ENCODE measurements at places on chromosomes 6 and 20.
A peak's percentile ranks its signal among the peaks of the same experiment; 100 is the strongest.

DNA sequence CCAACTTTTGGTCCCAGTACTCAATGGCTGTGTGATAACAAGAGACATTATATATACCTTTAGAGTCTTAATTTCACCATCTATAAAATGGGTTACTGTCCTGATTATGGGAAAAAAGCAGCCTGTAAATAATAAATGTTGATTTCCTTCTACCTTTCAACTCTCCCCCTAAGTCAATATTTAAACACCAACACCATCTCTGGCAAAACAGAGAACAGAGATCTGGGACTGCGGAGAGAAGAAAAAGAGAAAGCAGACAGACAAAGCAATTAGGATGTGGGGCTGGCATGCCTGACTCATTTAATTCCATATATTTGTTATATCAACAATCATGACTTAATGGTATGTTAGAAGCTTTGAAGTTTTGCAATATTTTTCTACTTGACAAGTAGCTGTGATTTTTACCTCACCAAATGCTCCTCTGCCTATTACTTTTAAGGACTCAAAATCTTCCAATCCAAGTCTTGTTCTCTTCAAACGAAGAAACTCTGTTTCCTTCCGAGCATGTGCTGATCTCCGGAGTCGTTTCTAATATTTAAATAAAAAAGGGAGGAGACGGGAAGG lies 23.3 kb downstream of the STK38 start:
- DNase-seq = no peak

GRCh38 chr6:52233975-52234823 lies 10.1 kb downstream of the IL17F start:
- no peak for DNase-seq

DNA sequence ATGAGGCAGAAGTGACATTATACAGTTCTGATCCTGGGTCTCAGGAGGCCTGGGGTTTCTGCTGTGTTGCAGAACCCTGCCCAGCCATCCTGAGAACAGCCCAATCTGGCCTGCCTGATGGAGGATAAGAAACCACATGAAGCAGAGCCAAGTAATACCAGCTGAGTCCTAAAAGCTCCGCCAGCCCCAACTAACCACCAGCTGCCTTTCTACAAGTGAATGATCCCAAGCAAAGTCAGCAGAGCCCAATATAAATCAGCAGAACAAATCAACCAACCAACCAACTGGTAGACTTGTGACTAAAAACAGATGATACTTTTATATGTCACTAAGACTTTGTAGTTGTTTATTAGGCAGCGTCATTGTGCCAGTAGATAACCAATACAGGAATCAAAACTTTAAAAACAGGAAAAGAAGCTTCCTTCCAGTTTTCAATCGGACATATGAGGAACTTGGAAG lies 52.1 kb downstream of the SNX5 start:
- DNase-seq = peak; percentile 76

DNA sequence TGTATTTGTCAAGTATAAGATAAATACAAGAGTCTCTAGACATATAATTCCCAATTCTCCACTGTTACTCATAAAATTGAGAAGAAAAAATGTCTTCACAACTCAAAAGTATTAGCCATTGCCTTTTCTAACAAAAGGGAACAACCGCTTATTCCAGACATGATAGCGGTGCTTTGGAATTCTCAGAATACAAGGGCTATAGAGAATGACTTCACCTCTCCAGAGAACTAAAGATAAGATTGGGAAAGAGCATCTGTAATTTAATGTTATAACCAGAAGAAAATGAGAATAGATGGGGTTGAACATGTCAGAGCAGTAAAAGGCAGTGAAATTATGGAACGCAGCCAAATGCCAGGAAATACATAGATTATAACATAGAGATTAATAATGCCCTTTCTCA lies 730.8 kb downstream of the C6orf118 start:
- DNase-seq = no peak

DNA sequence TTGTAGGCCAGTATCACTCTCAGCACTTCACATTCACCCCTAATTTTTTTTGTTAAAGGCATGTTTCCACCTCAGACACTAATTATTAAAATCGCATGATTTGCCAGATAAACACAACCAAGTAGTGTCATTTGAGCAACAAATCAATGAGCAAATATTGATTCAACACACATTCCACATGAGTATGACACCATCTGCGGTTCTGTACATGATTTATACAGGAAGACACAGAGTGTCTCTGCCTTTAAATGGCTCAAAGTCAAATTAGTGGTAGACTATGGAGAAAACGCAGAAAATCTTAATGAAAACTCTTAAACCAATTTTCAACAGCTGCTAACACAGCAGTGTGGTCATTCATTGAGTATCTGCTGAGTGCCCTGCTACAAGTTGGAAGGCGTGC lies 300.2 kb downstream of the SOX4 start:
- no peak for DNase-seq

GRCh38 chr6:32111424-32112066 lies 2.4 kb upstream of the TNXB start:
- DNase-seq = no peak

DNA sequence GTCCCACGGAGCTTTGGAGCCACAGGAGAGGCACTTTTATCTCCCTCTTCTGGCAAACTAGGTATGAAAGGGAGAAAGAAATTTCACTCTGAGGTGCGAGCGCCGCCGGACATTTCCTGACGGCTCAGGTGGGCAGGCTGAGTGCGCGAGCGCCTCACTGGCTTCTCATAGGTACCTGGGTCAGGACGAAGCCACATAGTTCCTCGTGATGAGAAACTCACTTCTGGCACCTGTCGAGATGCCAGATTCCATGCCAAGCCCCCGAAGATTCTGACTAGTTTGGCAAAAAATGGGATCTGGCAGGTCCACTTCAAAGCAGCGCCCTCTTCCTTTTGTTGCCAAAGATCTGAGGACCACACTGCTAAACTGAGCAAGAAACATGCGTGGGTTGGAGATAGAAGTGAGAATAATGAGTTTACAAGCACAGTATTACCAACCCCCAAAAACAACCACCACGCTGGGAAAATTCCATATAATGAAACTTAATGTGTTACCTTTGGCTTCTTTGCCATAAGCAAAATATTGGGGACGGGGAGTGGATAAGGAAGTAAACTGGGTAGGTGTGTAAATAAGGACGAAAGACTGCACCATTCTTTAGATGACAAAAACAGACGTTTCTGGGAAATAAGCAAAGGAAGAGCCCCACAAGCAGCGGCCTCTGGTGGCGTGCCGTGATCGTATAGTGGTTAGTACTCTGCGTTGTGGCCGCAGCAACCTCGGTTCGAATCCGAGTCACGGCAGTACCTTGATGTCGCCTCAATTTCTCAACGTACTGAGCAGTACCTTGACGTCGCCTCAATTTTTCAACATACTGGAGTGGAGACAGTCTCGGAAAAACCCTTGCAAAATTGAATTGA lies 89.8 kb upstream of the PRSS16 start:
- peak; percentile 83 for DNase-seq

GRCh38 chr6:142926494-142927270 lies 18.3 kb downstream of the HIVEP2 start:
- peak; percentile 72 for DNase-seq

DNA sequence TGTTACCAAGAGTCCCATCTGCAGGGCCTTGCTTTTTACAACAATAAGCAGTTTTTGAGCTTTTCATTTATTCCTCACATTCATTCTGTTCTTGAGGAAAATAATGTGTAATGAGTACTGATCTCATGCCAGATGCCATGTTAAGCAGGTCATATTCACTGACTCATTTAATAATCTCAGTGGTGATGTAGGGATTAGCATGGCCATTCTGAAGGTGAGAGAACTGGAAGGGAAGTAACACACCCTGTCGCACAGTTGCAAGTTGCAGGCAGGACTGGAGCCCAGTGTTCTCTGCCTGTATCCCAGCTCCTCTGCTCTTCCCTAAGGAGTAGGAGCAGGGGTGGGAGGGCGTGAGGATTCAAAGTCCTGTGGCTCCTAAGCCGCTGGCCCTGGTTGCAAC lies 5.6 kb downstream of the PCIF1 start:
- DNase-seq = no peak

Measured in suppressor macrophage treated with lipopolysaccharide for 1 hour (primary cell).